Vagina (tissue), 2 donors: ENCODE measurements at places on chromosomes 5 and 9.

DNA sequence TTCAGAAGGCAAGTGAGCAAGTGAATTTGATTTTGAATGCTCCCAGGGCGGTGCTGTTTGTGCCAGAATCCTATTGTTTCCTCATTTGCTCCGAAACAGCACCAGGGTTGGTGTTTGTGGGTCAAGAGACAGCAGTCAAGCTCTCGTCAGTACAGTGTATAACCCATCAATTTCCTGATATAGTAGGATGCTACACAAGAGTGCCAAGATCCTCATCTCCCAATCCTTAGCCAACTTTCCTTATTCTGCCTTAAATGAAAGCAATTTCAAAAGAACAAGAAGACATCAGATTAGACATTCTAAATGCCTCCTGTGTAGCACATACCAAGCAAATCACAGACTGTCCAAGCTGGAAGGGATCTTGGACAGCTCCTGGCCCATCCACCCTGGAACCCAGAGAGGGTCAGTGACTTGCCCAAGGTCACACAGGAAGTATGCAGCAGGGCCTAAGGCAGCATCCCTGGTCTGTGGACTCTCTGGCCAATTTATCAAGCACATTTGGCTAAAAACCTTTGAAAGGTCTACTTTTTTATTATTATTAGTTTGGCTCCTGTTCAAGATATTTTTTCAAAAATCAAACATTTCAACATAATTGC lies 4.5 kb downstream of the WHRN start:
- DNase-seq, result no peak

DNA sequence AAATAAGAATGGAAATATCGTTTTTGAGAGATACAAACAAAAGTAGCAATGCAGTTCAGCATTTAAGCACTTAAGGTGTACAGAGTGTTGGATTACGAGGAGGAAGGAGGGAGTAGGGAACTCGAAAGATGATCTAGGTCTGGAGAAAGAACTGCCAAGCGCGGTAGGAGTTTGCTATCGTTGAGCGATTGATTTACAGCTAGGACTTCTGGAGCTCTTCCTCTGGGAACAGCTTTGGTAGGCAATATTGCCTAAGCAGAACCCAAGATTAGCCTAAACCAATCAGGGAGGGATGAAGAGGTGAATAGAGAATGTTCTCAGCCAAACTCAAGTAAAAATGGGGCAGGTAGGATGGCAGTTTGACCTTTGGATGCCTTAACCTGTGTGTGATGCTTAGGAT lies 965 bp downstream of the CLTA start:
- no peak for DNase-seq

DNA sequence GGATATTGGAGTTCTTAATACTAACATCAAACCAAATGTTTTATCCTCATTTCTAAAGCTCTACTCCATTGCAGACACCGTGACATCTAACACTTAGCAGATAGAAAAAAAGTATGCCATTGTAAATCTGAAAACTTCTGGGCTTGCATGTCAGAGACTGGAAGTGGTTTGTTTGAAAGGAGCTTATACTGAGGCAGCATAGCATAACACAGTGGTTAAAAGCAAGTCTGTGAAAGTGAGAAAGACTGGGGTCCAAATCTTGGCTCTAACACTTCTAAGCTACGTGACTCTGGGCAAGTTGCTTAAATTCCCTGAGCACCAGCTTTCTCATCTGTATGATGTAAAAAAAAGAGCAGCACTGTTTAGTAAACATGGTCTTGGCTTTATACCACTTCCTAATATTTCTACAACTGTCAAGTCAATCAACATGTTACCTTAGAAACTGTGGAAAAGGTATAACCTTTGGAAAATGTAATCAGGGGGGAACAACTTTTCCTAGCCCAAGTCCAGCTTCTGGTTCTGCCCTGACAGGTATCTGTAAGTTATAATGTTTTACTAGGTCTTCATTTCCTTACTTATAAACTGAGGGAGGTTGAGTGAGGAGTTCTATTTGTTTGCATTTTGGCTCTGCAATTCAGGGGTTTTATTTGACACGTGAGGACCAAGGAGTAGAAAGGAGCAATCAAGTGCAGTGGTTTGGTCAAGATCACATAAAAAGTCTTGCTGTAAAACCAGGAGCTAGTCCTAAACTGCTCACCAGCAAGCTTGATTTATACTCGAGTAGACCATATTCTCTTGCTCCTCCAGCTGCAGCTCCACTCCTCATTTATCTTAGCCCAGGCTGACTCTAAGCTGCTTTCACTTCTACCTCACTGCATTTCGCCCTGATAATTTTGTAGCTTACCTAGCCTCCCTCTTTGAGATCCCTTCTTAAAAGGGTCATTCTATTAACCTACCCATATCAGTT lies 541.0 kb downstream of the RAB3C start:
- no peak for DNase-seq

- DNase-seq, result no peak
Measured at GRCh38 chr9:92719028-92719647, 45.5 kb downstream of the BICD2 start.

GRCh38 chr5:132763181-132764036 lies 13.6 kb downstream of the SEPTIN8 start:
- DNase-seq, result peak; percentile 61

GRCh38 chr5:68192679-68193060 lies 22.9 kb upstream of the PIK3R1 start:
- DNase-seq, result no peak

DNA sequence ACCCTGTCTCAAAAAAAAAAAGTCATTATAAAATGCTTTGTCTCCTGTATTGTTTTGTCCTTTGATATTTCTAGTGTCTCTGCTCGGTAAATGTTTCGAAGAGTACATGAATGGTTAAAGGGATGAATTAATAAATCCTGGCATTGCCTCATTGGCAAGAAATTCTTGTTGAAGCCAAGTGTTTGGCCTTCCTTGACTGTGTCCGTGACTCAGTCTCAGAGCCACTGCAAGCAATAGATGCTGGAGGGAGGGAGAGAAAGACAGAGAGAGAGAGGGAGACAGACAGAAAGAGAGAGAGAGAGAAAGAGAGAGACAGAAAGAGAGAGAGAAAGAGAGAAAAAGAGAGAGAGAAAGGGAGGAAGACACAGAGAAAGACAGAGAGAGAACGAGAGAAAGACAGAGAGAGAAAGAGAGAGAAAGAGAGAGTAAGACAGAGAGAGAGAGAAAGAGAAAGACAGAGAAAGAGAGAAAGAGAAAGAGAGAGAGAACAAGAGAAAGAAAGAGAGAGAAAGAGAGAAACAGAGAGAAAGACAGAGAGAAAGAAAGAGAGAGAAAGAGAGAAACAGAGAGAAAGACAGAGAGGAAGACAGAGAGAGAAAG lies 72.5 kb upstream of the RXRA start:
- DNase-seq, result no peak

DNA sequence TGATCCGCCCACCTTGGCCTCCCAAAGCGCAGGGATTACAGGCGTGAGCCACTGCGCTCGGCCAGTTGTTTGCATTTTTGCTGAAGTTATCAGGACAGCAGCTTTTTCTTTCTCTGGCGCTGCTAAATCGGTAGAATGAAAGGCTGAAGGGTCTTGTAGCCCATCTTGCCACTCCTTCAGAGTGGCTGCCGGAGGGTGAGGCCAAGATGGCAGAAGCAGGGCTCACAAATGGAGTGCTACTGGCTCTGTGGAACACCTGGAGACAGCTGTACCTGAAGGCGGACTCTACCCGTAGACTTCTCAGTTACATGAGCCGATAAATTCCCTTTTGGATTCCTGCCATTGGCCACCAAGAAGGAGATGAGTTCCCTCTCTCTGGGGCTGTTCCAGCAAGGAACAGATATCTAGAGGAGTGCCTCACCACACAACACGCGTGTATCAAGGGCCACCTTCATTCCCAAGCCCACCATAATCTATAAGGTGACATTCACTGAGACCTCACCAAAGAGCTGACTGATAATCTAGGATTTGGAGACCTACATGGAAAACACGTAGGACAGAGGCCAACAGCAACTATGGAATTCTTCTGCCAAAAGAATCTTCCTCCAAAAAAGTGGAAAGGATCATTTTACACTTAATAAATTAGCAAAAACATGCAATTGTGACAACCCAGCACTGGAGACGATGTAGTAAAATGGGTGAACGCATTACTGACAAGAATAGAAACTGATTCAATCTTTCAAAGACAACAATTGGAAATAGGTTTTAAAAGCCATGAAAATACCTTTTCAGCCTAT lies 21.8 kb downstream of the STK10 start:
- DNase-seq, result no peak
